ENCODE measurements at places on chromosomes 16 and 17.

- no peak for DNase-seq
Measured at GRCh38 chr16:83676086-83676485, 131.7 kb upstream of the HSBP1 start.

GRCh38 chr16:74773446-74774222 lies 986 bp downstream of the FA2H start:
- no peak for DNase-seq

- no peak for DNase-seq
Measured at GRCh38 chr17:80290156-80290555, 29.5 kb downstream of the RNF213 start.

DNA sequence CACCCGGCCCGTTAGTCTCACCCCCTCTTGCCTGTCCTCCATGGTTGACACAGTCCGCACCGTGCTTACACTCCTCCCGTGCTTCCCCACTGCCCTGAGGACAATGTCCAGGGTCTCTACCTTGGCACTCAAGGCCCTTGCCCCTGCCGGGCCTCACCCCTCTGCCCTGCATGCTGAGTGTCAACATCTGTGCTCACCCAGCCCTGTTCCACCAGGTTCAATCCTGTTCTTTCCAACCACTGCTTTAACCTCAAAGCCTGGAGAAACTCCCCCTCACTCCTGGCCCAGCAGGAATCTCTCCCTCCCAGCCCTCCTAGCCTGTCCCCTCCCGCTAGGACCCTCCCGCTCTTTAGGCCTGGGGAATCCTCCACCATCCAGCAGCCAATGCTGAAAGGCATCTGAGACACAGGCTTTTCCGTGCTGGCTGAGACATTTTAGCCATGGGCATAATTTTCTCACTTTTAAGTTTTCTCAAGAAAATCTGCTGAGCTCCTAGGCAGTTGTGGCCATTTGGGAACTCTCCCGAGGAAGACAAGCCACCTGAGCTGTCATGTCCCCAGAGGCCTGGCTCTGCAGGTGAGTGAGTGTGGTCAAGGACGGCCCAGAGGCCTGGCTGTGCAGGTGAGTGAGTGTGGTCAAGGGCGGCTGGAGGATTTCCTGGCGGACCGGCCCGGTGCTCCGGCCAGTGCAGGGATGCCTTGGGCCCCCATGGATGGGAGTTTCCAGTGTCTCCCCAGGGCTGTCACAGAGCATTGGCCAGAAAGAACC lies 10.8 kb upstream of the P2RX1 start:
- DNase-seq: no peak

DNA sequence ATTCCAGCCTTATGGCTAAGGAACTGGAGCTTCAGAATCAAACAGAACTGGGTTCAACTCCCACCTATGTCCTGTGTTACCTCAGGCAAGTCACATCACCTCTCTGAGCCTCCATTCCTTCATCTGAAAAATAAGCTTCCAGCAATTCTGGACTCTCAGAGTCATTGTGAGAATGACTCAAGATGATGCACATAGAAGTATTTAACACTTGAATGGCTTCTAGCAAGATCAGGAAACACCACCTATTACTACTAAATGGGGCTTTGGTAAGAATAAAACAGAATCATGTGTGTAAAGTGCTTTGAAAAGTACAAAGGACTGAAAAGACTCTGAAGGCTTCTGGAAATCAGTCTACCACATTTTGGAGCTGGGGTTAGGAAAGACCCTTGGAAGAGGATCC lies 30.8 kb upstream of the CALB2 start:
- DNase-seq: no peak

DNA sequence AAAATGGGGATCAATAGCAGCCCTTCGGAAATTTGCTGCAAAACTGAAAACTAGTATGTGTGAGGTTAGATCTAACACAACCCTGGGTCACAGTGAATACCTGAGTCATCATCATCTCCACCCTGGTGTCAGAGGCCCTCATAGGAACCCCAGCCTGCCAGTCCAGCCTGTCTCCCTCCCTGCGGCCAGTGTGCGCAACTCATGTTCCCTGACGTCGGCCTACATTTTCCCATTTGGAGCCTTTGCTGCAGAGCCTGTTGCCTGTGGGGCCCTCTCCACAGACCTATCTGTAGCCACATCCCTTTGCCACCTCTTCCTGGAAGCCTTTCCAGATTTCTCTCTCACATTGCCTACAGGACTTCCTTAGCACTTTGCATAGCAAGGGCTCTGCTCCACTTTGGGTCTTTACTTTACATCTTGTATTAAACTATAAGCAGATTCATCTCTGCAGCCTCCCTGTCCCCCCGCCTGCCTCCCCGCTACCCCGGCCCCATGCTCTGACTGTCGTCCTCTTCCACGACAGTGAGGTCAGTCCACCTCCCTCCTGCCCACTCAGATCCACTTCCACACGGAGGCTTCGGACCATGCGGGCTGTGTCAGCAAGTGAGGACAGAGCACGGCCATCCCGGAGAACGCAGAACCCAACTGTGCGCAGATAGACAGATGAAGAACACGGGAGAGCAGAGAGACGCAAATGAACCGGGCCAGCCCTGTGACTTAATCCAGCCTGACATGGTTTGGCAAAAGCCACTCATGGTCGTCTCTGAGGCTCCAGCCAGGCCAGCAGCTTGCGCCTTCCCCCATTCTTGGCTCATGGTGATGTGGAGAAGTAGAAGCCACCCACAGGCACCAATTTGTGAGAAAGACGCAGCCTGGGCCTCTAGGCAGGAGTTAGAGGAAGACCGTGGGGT lies 31.0 kb downstream of the NGFR start:
- DNase-seq: no peak

GRCh38 chr16:19835196-19835595 lies 49.5 kb downstream of the GPRC5B start:
- no peak for DNase-seq

DNA sequence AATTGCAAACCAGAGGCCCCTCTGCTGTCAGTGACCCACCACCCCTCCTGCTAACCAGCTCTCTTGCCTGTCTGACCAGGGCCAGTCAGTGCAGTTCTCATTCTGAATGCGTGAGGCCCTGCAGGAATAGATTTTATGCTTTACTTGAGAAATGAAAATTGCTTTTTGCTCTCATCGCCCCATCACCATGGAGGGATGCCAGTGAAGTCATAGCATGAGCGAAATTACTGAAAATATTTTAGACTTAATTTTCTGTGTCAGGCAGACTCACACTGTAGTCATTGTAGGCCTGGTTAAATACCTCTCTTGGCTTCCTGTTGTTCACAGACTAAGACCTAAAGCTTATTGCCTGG lies 490.5 kb upstream of the CDH5 start:
- DNase-seq: no peak

- peak; percentile 85 for DNase-seq
Measured at GRCh38 chr16:89873109-89873971, at the start of gene TCF25. TCF25 (plus strand) TSS chr16:89873592; CDS start chr16:89873668, 76 bp downstream.

DNA sequence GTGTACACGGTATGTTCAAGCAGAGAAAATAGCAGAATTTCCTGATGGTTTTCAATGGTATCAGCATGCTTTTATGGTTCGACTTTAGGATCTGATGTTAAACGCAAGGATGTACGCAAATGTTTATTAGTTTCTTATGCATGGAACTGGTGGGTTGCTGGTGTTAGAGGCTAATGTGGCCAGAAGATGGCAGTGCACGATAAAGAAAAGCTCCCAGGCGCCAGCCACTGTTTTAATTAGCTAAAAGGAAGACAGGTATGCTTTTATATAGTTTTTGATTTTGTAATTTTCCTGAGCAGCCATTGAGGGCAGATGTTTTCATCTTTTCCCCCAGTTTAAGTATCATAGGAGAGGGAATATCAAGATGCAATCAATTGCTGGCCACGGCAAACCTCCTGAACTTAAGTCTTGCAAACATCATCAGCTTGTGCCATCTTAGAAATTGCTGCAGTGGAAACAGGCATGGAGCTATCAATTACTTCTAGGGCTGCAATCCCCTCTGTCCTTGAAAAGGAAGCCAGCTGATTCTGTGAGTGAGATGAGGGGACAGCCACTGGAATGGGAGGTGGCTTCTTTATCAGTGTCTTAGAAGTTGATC lies 648.5 kb upstream of the RBFOX1 start:
- no peak for DNase-seq

- no peak for DNase-seq
Measured at GRCh38 chr17:81955756-81956544, 5.0 kb downstream of the NOTUM start.

Measured in activated CD4-positive, alpha-beta T cell treated with anti-CD3 and anti-CD28 coated beads for 4 hours (primary cell).